ENCODE measurements at places on chromosomes 6 and 20. TPM values are rescaled to one million over a fixed set of nuclear protein-coding genes. Genes with fewer than 3 reads are reported as not detected.

DNA sequence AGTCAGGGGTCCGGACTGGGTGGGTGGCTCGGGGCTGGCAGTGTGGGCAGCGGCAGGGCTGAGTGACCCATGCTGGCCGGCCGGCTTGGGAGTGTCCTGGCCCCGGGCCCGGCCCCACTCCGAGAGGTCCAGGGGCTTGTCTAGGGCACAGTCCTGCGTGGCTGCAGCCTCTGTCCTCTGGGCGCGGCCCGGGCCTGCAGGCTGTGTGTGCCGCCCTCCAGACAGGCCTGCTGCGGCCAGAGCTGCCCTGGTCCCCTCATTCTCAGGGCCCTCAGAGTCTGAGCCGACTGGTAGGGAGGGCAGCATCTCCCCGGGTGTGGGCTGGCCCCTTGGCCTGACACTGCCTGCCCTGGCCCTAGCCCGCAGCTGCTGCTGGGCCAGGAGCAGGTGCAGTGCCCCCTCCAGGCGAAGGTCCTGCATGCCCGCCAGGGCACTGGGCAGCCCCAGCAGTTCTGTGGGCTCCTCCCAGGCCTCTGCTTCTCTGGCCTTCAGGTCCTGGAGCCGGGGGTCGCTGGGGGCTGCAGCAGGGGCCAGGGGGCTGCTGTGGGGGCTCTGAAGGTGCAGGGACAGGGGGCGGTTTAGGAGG lies 6.9 kb upstream of the CABLES2 start:
- no peak for DNase-seq

- no peak for DNase-seq
Measured at GRCh38 chr6:104401926-104402325, 457.8 kb downstream of the HACE1 start.

- peak; percentile 50 for DNase-seq
Measured at GRCh38 chr6:107353773-107354382, 105.5 kb downstream of the PDSS2 start.

GRCh38 chr6:30687659-30688431 lies 1.4 kb upstream of the PPP1R18 start:
- peak; percentile 47 for DNase-seq

- no peak for DNase-seq
Measured at GRCh38 chr6:146949425-146949824, 254.8 kb upstream of the STXBP5 start.

GRCh38 chr6:37452522-37452921 lies 19.5 kb downstream of the CMTR1 start:
- DNase-seq: no peak

GRCh38 chr20:62266851-62267250 lies 28.5 kb downstream of the OSBPL2 start:
- DNase-seq: no peak

- no peak for DNase-seq
Measured at GRCh38 chr6:72677740-72678139, 55.9 kb downstream of the KCNQ5 start.

- DNase-seq: no peak
Measured at GRCh38 chr6:154715446-154715845, 17.8 kb upstream of the SCAF8 start.

DNA sequence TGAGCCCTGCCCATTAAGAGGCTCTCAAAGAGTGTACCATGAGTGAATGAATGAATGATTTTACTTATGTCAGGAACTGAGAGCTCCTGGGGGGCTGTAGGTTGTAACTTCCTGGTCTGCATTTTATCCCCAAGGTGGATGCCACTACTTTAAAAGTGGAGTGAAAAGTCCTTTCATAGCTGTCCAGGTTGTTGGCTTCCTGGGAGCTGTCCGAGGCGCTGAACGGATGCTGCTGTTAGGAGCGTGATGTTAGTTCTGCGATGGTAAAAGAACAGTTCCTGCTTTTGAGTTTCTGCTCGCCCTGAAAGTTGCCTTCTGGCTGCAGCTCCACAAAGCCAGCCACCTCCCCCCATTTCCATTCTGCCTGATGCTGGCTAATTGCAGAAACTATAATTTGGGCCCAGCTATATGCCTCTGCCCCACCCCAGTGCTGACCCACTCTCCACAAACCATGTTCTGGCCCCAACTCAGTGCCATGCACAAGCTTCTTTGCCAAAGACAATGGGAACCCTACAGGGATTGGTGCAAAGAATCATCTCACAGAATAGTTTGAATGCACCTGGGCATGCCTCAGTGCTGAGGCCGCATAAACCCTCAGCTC lies 330.9 kb upstream of the CDH4 start:
- DNase-seq: peak; percentile 8

- DNase-seq: peak; percentile 7
Measured at GRCh38 chr20:46010491-46011391, 2.0 kb downstream of the MMP9 start.

DNA sequence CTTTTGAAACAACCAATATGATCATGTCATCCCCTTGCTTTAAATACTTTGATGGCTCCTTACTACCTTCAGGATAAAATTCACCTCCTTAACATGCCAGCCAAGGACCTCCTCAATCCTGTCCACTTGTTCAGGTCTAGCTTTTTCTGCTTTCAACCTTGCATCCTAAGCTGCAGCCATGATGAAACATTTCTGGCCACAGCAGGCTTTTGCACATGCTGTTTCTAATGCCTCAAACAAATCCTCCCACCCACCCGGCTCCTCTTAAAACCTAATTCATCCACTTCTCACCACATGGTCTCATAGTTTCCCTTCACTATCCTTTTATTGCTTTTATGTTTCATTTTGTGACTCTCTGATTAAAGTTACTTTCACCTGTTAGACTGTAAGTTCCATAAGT lies 124.6 kb downstream of the MYB start:
- DNase-seq: no peak

DNA sequence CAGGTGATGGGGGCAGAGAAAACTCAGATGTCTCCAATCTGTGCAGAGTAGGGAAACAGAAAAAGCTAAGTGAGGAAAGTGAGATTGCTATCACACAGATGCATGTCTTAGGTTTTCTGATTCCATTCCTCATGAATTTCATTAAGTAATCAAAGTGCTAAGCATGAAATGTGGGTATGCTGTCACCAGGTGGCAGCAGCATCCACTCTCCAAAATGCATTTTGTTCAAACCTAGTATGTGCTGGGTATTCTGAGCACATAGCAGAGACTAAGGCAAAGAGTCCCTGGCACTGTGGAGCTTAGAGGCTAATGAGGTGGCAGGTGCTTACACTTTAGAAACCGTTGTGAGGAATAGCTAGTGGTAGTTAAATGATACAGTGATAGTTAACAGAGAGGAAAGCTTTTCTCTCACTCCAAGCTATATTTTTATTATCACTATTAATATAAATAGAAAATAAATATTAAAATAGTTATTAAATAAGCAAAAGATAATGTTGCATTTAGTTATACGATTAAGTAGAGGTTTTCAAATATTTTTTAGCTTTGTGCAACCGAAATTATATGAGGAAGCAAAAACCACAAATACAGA lies 179.5 kb downstream of the CDH26 start:
- peak; percentile 24 for DNase-seq

DNA sequence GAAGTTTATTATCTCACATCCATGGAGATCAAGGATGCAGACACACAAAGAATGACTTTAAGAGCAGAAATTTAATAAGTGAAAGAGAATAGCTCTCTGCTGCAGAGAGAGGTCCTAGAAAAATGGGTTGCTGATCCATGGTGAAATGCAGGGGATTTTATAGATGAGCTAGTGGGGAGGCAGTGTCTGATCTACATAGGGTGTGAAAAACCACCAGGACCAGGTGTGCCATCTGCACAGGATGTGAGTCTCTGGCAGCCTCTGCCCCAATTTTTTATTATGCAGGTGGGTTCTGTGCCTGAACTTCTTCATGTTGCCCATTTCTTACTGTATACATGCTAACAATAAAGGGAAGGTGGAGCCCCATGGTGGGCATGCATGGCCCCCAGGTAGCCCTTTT lies 19.9 kb upstream of the NANP start:
- no peak for DNase-seq

- peak; percentile 92 for DNase-seq
Measured at GRCh38 chr20:31547017-31547675, 32.9 kb downstream of the HM13 start.

- DNase-seq: no peak
Measured at GRCh38 chr20:50278684-50279531, 88.3 kb downstream of the CEBPB start.

DNA sequence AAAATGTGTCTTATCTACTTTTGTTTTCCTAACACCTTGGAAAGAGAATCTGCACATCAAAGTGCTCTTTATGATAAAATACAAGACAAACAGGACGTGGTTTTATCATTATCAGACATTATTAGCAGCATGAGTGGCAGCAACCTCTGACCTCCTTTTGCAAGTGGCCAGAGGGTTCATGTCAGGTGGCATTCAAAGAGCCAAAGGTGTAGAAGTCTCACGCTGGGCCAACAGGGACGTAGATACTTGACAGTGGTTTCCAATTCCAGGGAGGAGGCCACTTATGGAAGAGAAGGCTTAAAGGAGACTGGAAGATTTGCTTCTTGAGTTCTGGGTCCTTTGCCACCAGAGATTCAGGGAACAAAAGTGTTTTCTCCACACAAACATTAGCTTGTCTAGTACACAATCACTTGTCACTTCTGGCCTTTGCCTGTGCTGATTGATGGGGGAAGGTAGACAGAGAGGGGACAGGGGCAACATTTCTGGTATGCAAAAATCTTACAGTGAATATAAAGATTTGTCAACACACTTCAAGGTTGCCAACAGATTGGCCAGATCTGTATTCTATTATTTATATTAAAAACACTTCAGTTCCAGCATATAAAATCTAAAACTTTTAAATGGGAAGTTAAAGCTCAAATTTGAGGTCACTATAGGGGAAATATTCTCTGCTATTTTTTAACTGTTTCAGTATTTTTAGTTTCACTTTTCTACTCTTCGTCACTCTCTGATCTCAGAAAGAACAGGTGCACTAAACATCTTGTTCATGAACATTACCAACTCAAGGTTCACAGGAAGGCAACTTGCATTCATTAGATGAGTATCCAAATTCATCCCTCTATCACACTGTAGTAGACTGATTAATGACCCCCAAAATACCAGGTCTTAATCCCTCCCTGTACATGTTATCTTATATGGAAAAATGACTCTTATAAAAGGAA lies 52.1 kb upstream of the FBXO30 start:
- no peak for DNase-seq

GRCh38 chr6:36862164-36862847 lies 12.3 kb downstream of the PPIL1 start:
- no peak for DNase-seq

- no peak for DNase-seq
Measured at GRCh38 chr6:129184324-129184723, 301.4 kb downstream of the LAMA2 start.

DNA sequence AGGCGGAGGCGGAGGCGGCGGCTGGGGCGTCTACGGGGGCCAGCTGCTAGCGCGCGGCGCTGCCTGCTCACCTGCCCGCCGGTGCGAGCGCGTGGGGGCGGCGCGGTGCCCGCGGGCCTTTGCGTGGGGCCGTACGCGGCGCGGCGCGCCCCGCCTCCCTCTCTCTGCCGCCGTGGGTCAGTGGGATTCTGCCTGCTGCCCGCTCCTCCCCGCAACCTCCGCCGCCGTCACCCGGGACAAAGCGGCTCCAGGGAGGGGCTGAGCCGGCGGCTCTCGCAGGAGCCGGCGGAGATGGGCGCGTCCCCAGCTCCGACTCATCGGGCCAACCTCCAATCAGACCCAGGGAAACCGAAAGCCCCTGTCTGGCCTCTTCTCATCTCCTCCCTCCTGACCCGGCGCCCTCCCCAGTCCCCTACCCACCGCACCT lies at the start of gene RCAN2:
RCAN2 (minus strand) TSS at position 249 of the 427 bp plus-strand sequence.
- DNase-seq: peak; percentile 8

GRCh38 chr6:84052883-84053241 lies 19.3 kb downstream of the MRAP2 start:
- DNase-seq: no peak

DNA sequence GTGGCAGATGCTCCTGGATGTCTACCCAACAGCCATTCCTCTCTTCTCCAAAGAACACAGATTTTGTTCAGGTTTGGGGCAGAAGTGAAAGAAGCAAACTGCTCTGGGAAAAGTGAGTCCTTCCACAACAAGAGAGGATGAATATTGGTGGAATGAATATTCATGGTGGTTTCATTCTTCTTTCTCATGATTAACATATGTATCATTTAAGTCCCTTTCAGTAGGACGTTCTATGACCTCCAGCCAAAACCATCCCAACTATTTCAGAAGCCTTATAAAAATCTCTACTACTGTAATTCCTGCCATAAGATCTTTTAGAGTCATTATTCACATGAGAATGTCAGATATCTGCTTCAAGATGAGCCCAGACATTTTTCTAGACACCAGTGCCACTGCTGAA lies 44.4 kb downstream of the MDN1 start:
- DNase-seq: no peak

DNA sequence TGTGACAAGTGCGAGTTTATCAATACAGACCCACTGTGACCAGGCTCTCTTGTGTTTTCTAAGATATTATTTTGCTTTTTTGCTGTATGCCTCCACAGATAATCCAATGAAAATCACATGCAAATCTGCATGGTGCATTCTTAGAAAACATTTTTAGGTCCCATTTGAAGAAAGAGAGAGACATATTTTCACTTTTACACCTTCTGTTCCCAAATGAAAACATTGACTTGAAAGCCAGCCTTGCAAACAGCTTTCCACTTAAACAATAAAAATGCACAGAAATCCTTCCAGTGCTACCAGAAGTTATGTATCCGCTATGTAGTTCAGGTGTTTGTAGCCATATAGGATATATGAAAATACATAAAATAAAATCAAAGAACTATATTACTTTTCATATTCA lies 618.0 kb downstream of the CDH26 start:
- no peak for DNase-seq

GRCh38 chr20:36632487-36633284 lies 13.3 kb downstream of the SLA2 start:
- no peak for DNase-seq

- DNase-seq: no peak
Measured at GRCh38 chr6:43725643-43726580, 38.3 kb upstream of the MRPS18A start.

GRCh38 chr6:136887953-136888352 lies 34.1 kb upstream of the SLC35D3 start:
- no peak for DNase-seq

OLIG3 gene
- not detected for total RNA-seq

VSX1 gene
- not detected for total RNA-seq

DBNDD2 gene
- 1.3 TPM for total RNA-seq

TOX2 gene
- 1.1 TPM for total RNA-seq

STX11 gene
- 0.54 TPM for total RNA-seq

FOXQ1 gene
- total RNA-seq: not detected

PLAGL2 gene
- 3.1 TPM for total RNA-seq

PAK5 gene
- total RNA-seq: not detected

LCA5 gene
- total RNA-seq: 2.0 TPM

ELOVL2 gene
- total RNA-seq: 10.6 TPM
